C1 segment of cervical spinal cord (tissue), 14 donors: ENCODE measurements at places on chromosomes 13 and 19.
A peak's percentile ranks its signal among the peaks of the same experiment; 100 is the strongest.

- no peak for DNase-seq
These were observed 34.0 kb downstream of the KLF5 start for GRCh38 chr13:73092829-73093228.

DNA sequence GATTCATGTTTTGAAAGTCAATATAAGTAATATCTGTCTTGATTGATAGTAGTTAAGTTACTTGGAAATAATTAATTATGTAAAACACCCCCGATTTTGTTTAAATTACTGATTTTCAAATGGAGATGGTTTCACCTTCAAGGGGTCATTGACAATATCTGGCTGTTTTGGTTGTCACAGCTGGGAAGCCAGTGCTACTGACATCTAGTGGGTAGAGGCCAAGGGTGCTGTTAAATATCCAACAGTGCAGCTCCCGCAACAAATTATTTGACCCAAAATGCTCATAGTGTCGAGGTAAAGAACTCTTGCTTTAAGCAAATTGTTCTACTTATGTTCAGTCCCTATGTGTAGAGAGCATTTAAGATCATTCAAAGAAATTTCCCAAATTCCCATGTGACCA lies 50.6 kb upstream of the PCDH20 start:
- DNase-seq, result no peak

GRCh38 chr13:84296401-84296800 lies 414.1 kb upstream of the SLITRK1 start:
- DNase-seq, result no peak

DNA sequence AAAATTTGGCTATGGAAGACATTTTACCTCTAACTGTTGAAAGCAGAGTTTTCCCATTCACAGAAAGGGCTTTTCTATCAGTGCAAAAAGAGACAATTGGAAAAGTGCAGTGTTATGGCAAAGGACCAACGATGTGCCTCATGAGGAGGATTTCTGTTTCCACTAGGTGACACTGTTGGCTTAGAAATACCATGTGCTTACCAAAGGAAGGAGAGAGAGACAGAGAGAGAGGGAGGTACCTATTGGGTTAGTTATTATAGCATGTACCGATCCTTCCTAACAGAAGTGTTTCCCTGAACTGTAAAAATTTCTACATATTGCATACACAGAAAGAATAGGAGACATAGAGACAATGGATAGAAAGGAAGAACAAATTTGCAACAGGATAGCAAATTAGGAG lies 23.9 kb upstream of the PSG4 start:
- no peak for DNase-seq

GRCh38 chr13:99969919-99970650 lies 1.5 kb downstream of the ZIC5 start:
- DNase-seq, result no peak

DNA sequence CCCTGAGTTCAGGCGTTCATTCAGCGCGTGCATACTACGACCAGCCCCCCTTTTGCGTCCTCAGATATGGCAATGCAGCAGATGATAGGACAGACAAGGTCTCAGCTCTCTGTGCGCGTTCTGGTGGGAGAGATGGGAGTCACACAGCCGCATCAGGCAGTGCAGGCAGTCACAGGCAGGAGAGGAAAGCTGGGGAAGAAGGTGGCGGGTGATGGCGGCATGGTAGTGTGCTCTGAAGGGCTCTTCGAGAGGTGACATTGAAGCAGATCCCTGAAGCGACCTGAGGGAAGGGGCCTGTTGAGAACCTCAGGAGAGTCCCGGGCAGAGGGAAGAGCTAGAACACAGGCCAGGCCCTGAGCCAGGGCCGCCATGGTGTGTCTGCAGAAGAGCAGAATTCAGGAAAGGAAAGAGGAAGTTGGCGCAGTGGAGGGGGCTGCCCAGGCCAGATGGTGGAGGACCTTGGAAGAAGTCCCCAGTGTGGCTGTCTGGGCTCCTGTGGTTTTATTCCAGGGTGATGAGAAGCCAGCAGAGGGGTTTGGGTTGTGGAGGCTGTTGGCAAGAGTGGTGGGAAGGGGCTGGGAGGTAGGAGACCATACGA lies 3.5 kb downstream of the USF2 start:
- DNase-seq, result peak; percentile 37

DNA sequence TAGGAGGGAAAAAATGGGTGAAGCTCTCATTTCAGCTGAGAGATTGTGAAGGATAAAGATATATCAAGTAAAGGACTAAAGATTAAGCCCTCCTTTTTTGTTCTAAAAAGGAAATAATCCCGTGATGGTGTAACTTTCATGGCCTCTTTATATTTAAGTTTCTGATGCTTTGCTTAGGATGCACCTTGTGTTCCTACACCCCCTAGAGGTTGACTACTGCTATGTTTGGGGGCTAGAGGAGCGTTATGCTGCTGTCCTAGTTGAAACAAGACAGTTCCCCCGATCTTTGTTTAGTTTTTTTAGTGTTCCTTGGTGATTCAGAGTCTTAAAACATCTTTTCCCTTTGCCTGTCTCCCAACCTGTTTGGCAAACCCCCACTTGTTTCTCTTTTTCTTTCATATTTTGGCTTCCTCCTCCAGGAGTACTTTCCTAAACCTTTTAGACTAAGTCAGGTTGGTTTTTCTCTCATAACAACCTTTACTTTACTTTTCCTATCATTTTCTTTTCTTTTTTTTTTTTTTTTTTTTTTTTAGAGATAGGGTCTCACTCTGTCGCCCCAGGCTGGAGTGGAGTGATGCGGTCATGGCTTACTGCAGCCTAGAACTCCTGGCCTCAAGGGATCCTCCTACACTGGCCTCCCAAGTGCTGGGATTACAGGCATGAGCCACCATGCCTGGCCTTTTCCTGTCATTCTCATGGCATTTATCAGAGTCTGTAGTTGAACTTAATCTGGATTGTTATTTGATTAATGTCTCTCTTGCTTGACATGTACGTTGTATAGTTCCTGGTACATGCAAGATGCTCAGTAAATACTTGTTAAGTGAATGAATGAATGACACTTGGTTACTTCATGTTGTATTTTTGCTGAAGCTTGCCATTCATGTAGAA lies 2.8 kb downstream of the UBA2 start:
- no peak for DNase-seq

- DNase-seq, result no peak
These were observed 9.0 kb downstream of the EGLN2 start for GRCh38 chr19:40808021-40808325.
